T-helper 2 cell treated with Interferon-gamma antibody and Interleukin-4, amounts not matched to agents 5 μg/mL and 100 μg/mL, for 36 hours (primary cell): ENCODE measurements at places on chromosomes 4 and X.

GRCh38 chr4:3452376-3452775 is 10.6 kb downstream of the HGFAC start:
- no peak for DNase-seq

DNA sequence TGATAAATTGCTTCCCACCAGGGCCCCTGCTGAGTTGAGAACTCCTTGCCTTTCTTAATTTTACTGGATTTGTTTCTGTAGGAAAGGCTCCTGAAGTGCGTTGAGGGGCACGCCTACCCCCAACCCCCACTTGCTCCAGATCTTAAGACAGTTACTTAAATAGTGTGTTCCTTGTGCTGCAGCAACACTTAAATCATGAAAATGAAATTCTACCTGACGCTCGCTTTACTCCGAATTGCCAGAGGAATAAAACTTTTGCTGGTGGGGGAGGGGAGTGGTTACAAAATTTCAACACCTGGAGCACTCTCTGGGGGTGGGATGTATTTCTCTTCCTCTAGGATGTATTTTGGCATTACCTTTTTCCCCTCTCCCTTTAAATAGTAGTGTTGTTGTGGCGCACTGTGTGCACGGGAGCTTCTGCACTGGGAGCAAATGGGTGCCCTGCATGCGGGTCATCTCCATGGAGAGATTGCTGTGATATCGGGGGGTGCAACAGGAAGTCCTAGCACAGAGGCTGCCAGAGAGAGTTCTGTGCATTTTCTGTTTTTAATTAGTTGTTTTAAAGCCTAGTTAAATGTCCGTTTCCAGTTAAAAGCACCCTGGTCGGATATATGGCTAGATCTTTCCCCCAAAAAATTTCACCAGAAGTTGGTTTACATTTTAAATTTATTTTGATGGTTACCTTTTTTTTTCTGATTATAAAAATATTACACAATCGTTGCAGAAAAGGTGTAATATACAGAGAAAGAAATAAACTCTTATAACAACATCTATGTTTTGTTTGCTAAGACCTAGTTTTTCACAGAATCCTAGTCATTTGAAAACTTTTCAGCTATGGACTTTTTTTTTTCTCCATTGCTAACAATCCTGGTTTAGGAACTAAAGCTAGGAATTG is 207.7 kb downstream of the SOWAHB start:
- DNase-seq = no peak

DNA sequence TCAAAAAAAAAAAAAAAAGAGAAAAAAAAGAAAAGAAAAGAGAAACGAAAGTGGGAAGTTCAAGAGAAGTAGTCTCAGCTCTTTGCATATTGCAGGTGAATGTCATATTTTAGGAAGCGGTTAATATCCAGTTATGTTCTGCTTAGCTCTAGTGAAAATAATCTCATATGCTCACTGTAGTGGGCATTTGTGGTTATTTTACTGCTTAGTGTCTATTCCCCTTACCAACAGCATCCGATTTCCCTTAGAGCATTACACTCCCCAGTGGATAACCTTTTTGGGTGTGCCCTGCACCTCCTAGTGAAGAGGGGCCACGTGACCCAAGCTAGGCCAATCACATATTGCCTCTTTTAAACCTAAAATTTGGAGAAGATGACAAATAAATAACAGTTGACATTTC is 111.2 kb upstream of the ZNF827 start:
- no peak for DNase-seq

DNA sequence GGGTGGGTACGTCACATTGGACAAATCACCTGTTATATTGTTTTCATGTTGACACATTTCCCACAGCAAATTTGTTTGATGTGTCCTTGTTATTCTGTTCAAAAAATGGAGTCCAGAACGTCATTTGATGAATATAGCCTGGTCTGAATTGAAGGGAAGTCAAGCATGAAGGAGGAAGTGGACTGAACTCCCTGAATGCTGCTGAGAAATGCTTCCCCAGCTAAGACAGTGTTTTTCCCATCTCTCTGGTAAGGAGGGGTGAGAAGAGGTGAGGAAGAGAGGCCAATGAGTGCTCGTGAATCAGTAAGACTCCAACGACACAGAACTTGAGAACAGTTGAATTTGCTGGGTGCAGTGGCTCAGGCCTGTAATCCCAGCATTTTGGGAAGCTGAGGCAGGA is 127.4 kb downstream of the RBM47 start:
- DNase-seq = no peak

DNA sequence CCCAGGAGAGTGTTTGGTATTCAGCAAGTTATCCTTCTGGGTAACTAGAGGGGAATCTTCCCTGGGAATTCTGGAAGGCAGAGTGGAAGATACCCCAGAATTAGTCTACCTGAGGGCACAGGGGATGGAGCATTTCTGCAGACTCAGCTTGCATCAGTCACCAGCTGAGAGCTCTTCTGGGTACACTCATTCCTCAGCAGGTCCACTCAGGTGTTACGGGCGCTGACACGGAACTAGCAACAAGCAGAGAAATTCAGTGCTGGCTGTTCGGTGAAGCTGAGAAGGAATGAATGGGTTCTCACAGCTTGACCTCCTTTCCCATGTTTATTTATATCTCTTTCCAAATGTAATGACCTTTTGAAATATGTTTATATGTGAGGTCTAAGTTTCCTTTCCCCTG is 106.0 kb upstream of the PNPLA4 start:
- DNase-seq = no peak

DNA sequence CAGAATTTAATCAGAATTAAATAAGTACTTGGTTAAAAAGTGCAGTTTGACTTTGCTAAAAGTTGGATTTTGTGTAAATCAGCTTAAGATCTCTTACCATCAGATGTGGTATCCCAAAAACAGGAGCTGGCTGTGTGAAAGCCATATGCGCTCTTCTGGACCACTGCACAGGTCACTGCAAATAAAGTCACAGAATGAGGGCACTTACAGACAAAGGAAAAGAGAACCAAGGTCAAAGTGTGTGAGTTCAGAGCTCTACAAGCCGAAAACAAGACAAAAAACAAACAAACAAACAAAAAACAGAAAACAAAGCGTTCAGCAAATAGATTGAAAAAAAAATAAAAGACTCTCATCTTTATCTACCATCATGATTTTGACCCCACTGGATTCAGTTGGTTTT is 6.4 kb downstream of the DYNLT3 start:
- DNase-seq = no peak

DNA sequence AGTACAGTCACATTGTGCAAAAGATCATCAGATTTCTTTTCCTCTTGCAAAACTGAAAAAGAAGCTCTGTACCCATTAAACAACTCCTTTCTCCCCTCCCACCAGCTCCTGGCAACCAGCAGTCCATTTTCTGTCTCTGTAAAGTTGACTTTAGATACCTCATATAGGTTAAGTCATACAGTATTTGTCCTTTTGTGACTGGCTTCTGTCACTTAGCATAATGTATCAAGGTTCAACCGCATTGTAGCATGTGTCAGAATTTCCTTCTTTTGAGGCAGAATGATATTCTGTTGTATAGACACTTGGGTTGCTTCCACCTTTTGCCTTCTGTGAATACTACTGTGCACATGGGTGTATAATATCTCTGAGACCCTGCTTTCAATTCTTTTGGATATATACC is 121.8 kb downstream of the SH3KBP1 start:
- DNase-seq = no peak

- DNase-seq = no peak
These were observed 581.6 kb upstream of the FTHL17 start for GRCh38 chrX:31653422-31653821.

GRCh38 chr4:1403177-1403583 is 3.1 kb downstream of the NKX1-1 start:
- no peak for DNase-seq

DNA sequence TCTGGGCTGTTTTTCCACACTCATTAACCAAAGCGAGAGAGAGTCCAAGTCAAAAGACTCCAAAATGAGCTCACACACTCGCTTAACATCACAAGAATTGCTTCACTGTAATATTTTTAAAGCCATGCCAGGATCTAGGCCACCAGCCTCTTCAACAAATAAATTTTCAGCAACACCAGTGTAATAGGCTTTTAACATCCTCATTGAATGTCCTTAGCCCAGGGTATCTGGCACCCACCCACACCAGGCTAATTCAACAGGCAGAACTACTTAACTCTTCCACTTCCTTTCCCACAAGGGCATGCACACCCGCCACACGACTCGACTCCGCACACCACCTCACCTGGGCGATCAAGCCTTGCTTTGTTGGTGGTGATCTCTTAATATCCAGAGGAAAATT is 34.2 kb downstream of the FAT1 start:
- no peak for DNase-seq

DNA sequence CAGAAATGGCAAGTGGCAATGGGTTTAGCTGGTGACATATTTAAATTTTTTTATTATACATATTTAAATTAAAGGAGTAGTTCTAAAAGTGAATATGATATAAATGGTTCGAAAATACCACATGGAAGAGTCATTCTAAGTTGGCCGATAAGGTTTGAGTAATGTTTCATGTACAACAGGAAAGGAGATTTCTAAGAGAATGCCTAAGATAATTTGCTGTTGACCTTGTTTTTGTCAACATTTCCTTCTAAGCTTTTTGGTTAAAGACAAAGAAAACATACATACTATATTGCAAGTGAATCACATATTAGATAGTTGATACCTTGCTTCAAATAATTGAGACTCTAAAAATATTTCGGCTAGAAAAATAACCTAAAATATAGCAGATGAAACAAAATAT is 526.6 kb upstream of the SLIT2 start:
- DNase-seq = no peak

- DNase-seq = no peak
These were observed 46.6 kb downstream of the TSPAN5 start for GRCh38 chr4:98611677-98612317.

DNA sequence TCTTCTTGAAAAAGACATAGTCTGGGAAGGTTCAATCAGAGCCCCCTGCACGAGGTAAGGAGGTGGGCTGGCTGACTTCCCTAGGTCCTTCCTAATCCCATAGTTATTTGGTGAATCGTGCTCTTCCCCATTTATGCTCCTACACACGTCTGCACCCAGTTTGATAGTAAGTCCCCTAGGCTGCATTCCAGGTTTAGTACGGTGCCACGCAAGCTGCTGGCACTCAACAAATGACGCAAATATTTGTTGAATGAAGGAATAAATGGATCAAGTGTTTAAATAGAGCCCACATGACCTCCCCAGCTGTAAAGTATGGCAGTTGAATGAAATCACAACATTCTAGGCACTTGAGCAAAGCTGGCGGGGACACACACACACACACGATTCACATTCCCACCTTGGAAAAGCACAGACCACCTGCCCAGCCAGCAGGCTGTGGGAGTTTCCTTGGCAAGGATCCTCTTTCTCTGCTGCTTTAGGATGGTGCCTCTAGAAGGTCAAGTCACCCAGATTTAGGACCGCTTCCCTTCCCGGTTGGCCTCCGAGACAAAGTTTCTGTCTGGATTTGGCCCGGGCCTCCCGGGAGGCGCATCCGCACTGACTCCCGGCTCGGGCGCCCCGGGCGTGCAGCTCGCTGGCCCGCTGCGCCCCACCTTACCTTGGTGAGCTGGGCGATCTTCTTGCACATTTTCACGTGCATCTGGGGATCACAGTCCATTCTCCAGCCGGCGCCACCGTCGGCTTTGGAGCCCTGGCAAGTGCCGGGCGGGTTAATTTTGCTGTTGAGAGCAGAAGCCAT is 721 bp downstream of the FAM184B start:
- DNase-seq = no peak

GRCh38 chrX:30824275-30824674 is 64.8 kb downstream of the TAB3 start:
- no peak for DNase-seq

- DNase-seq = no peak
These were observed 5.7 kb downstream of the ZNF280C start for GRCh38 chrX:130263016-130263415.

GRCh38 chr4:80751200-80751599 is 279.3 kb upstream of the BMP3 start:
- DNase-seq = no peak

DNA sequence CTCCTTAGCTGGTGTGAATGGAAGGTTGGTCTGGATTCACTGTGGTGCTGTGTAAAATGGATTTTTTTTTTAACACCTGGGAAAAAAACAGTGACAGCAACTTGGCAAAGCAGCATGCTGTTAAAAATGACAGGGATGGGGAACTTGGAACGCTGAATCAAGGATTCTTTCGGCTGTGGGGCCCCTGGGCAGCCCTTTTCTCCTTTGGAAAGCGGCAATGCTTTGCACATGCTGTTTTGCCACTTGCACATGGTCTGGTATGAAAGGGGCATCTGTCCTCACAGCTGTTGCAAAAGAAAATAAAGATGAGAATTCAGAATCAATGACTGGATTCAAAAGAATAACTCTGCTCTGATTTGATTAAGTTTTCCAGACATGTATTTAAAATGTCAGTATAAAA is 10.7 kb upstream of the PIGA start:
- no peak for DNase-seq

DNA sequence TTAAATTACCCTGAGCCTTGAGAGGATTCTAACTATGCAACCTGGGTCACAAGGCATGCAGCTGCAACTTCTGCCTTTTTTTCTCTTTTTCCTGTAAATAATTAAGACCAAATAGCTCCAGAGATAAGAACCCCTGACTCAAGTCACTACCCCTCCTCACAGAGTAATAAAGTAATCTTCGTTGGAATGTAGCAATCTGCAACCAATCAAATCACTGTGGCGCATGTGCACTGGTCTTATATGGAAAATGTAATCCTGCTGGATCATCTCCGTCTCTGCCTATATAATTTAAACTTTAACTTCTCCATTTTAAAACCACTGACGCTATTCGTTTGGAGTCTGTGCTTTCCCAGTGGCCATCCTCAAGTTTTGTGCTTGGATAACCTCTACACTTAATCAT is 6.1 kb upstream of the EFHC2 start:
- DNase-seq = no peak

DNA sequence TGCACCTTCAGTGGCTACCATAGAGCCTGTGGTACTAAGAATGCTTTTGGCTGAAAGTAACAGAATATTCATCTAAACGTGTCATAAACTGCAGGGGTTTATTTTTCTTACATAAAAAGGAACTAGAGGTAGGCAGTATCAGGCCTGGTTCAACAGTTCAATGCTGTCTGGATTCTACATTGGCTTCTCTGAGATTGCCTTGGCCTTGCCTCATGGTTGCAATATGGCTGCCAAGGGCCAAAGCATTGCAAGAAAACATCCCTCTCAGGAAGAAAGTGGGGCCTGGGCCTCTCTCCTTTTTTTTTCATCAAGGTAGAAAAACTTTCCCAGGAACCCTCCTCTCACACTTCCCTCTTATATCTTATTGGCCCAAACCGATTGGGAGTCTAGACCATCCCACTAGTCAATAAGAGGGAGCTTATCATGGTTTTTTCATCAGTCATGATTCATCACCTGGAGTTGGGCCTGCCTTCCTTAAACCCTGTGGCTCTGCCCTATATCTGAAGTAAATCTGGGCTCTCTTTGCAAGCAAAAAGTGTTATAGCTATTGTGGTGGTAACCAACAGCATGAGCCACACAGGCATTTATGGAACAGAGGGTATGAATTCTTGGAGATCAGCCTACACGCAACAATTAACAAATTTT is 1.8 kb upstream of the DOCK11 start:
- DNase-seq = no peak

- no peak for DNase-seq
These were observed 156.0 kb downstream of the SH3KBP1 start for GRCh38 chrX:19731307-19731820.
